ENCODE measurements at places on chromosomes 2 and 18.

DNA sequence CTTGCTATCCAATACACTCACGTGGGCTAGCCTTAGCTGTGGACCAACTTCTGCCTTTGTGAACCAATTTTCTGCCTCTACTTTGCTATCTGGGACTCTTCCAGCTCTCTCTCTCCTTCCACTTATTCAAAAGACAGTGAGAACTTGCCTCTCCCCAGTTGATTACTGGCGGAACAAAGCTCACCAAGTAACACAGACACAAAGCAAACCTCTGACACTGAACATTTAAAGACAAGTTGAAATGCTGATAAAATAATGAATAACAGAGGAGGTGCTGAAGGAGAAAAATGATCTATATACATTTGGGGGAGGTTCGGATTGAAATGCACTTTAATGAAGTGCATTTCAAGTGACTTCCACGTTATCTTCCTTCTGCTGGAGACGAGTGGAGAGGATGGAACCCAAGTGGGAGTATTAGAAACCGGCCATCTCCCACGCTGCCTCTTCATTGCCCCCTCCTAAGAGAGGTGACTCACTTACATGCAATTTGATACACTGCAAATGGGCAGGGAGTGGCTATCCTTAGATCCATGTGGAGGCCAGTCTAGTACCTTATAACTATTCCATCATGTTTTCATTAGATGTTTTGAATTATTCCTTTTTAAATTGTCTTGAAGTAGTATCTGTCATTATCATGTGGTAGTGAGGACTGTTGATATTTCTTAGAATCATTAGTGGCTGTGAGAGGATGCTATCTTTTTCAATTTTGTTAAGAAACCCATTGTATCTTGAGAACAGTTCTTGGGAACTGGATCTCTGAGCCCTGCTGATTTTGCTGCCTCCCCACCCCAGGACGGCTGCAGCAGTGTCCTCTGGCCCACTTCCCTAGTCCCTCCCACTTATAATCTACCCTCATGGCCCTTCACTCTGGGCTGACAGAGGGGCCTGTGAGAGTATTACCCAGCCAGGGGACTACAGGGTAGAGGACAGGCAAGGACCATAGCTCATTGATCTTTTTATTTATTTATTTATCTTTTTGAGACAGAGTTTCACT, 6.0 kb upstream of the GLI2 start:
- peak; percentile 83 for DNase-seq

DNA sequence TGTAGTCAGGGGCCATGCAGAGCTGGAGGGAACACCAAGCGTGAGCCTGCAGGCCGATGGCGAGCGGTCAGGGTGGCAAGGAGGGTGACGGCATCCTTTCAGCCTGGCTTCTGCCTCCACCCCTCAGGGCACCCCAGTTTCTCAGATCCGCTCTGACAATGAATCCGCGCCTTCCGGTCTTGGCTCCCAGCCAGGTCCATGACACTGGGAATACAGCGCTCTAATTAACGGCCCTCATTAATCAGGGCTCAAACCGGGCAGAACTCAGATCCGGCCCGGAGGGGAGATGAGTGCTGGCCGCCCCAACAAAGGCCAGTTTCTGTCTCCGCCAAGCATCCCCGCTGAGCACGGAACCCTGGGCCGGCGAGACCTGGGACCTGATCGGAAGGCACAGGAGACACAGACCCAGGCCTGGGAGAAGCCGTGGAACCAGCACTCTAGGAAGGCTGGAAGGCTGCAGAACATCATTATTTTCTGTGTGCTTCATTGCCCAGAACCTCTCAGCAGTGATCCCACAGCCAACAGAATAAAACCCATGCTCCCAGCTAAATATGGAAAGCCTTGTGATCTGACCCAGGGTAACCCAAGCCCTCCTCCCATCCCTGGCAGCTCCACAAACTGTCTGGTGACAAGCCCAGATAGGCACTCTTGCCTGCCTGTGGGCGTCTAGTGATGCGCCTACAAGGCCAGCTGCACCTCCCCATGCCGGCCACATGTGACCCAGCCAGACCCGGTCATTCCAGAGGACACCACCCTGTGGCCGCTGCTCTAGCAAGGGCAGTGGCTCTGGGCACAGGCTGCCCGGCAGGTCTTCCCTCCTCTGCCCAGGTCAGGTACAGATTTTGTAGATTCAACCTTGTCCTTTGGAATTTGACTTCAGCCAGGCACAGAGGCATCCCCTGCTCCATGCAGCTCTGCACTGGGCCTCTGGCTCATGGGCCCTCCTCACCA, 438.7 kb upstream of the MYT1L start:
- peak; percentile 4 for DNase-seq

DNA sequence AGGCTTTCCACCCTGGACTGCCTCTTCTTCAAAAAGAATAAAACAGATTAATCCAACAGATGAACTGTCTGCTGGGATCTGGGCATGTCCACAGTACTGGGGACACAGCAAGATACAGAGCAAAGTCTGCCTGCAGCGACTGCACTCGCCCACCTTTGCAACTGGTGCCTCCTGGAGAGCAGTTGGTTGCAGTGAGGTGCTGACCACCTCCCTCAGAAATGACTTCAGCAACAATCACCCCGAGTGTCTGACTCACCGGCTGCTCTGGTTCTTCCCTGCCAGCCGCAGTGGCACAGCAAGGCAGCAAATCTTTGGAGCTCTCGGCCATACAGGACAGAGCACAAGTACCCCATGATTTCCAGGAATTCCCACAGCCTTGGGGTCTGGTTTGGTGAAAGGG, 179.7 kb downstream of the ANAPC1 start:
- DNase-seq = peak; percentile 32

- no peak for DNase-seq
Observed at GRCh38 chr2:159912580-159912979, 114.6 kb upstream of the CD302 start.

GRCh38 chr2:45845566-45845965, 194.1 kb downstream of the PRKCE start:
- no peak for DNase-seq

- DNase-seq = no peak
Observed at GRCh38 chr18:10057401-10057893, 143.6 kb downstream of the VAPA start.

GRCh38 chr18:78407466-78407844, 572.2 kb upstream of the SALL3 start:
- no peak for DNase-seq

GRCh38 chr2:239363946-239364637, 36.7 kb downstream of the HDAC4 start:
- no peak for DNase-seq

DNA sequence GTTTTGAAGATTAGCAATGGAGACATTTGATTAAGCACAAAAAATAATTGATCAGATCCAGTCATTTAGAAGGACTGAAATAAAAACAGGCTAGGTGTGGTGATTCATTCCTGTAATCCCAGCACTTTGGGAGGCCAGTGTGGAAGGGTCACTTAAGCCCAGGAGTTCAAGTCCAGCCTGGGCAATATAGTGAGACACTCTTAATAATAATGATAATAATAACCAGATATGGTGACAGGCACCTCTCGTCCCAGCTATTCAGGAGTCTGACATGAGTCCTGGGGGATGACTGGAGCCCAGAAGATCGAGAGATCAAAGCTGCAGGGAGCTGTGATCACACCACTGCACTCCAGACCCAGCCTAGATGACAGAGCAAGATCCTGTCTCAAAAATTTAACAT, 3.5 kb upstream of the FN1 start:
- no peak for DNase-seq

- DNase-seq = no peak
Observed at GRCh38 chr18:4385876-4386275, 69.2 kb downstream of the DLGAP1 start.

- DNase-seq = no peak
Observed at GRCh38 chr2:111031546-111032478, 88.9 kb upstream of the BCL2L11 start.

DNA sequence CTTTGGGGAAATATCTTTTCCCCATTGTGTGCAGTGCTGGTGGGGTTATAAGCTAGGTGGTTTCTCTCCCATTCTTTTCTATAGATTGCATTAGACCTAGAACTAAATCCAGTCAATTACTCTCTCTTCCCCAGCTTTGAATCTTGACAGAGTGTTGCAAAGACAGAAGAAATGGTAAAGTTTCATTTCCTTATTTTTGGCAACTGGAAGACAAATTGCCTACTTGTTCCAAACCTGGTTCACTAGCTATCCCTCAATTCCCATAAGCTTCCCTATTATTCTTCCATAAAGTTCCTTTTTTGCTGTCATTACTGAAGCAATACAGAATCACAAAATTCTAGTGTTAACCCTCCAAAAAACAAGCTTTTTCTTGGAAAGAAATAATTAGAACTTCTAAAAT, 94.0 kb upstream of the ITGA4 start:
- no peak for DNase-seq

- no peak for DNase-seq
Observed at GRCh38 chr2:58521803-58522554, 280.9 kb upstream of the FANCL start.

DNA sequence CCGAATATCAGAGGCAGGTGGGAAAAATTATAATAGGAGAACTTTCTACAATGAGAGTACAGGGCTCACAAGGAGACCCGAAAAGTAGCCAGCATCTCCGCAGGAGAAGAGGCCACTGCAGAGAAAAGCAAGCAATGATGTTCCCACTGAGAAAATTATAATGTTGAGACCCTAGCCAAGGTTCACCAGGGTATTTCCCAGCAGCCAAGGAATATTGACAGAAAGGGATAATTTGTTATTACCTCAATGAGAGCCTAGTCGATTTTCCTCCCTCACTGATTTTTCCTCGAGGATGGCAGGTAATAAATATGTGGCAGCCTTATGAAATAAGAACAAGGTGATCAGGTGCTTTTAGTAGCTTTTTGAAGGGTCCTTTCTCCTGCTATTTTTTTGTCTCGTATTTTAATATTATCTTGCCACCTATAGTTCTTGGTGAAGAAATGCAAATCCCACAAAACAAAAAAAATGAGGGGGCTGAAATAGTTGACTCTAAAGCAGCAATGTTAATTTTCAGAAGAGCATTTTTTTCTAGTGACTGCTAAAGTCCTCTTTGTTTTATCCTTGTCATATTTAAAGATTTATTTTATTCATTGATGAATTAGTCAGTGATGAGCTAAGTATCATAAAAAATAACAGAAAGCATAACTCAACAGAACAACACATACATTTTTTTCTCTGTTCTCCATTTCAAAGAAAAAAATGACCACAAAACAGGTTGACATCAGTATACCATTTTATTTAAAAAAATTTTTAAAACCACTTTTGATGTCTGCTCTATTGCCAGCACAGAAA, 215.4 kb downstream of the KCNE4 start:
- no peak for DNase-seq

DNA sequence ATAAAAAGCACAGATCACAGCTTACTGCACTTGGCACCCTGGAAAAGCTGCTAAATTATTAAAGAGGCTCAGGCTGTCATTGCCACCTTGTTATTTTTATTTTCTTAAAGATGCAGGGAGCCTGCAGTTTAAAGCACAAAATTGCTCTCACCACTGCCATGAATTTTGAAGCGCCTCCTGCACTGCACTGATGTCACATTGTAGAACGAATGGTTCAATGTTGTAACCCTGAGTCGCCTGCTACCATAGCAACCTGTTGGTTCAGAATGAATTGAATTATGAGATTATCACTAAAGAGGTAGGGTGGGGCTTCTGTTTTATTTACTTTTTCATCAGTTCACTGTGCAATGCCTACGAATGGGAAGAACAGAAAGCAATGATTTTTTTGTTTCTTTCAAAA, 16.5 kb downstream of the SCG2 start:
- peak; percentile 61 for DNase-seq

DNA sequence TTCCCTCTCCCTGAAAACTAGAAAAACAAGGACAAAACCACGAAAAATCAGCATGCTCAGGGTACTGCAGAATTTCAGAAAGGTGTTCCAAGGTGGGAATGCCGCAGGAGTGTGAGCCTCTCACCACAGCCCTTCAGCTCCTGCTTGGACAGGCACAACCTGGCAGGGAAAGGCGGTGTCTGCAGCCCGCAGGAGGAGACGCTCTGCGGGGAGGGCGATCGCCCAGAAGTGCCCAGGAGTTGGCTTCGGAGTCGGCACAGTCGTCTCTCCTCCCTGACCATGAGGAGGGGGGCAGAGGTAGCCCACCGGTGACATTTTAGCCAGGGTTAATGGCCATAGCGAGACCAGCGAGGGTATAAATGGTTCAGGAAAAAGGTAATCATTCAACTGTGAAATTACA, 57.2 kb downstream of the TMEM18 start:
- no peak for DNase-seq

GRCh38 chr2:102051692-102052277, 60.0 kb downstream of the IL1R2 start:
- DNase-seq = no peak

- no peak for DNase-seq
Observed at GRCh38 chr2:165467921-165468320, 1.6 kb upstream of the CSRNP3 start.

GRCh38 chr18:47999801-48000248, 69.4 kb upstream of the SMAD2 start:
- no peak for DNase-seq

- no peak for DNase-seq
Observed at GRCh38 chr2:223884399-223884798, 47.0 kb upstream of the AP1S3 start.

DNA sequence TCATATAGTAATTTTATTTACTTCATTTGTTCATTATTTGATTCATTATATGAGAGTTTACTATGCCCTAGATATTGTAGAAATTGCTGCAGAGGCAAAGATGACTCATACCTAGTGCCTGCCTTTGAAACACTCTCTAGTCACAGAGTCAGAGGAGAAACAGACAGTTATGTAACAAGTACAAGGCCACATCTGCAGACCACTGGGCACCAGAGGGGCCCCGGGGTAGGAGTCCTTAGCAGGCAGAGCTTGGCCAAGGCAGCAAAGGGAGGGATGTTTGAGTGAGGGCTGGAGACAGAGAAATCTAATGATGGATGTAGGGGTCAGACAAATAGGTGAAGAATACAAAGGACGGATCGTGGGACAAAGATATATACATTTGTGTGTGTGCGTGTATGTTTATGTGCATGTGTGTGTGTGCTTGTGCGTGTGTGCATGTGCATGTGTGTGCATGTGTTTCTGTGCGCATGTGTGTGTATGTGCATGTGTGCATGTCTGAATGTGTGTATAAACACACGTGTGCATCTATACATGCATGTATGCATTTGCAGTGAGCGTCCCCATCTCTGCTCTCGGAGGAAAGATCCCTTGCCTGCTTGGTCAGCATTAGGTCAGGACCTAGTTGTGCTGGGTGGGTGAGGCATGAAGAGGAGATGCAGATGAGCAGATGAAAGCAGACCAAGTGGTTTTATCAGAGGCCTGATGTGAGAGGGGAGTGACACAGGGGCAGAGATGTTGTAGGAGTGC, 170.6 kb upstream of the MYT1L start:
- DNase-seq = no peak

- no peak for DNase-seq
Observed at GRCh38 chr18:78818495-78818894, 161.1 kb upstream of the SALL3 start.
